GM12878 (cell line): ENCODE measurements at places on chromosomes 1 and 21. TPM values are rescaled to one million over a fixed set of nuclear protein-coding genes. Genes with fewer than 3 reads are reported as not detected.

NKAIN1 gene
- polyA plus RNA-seq, result not detected in 2 replicates

AMY1B gene
- polyA plus RNA-seq, result not detected in 2 replicates

AHDC1 gene
- polyA plus RNA-seq, result 1.4 and 2.3 TPM in 2 replicates

ZNF648 gene
- not detected in 2 replicates for polyA plus RNA-seq

SERINC2 gene
- 0.56 and 0.88 TPM in 2 replicates for polyA plus RNA-seq

IL22RA1 gene
- polyA plus RNA-seq, result not detected in 2 replicates

DHRS3 gene
- polyA plus RNA-seq, result 1.0 and 1.3 TPM in 2 replicates

TRIM45 gene
- 0.41 and 0.60 TPM in 2 replicates for polyA plus RNA-seq

ALX3 gene
- not detected in 2 replicates for polyA plus RNA-seq

C8A gene
- not detected in 2 replicates for polyA plus RNA-seq

GNAT2 gene
- 0.37 and 0.46 TPM in 2 replicates for polyA plus RNA-seq

LRRC8B gene
- 6.4 and 7.2 TPM in 2 replicates for polyA plus RNA-seq

ARTN gene
- polyA plus RNA-seq, result 0.11 and 0.21 TPM in 2 replicates

SLC25A24 gene
- 20.6 and 22.3 TPM in 2 replicates for polyA plus RNA-seq

TCEA3 gene
- not detected in 2 replicates for polyA plus RNA-seq

HAPLN2 gene
- 0.24 TPM in 1 of 2 replicates, not detected in the other for polyA plus RNA-seq

AVPR1B gene
- not detected in 2 replicates for polyA plus RNA-seq

OXCT2 gene
- 0.32 and 0.60 TPM in 2 replicates for polyA plus RNA-seq

PADI3 gene
- polyA plus RNA-seq, result not detected in 2 replicates

MANEAL gene
- polyA plus RNA-seq, result 0.42 and 1.0 TPM in 2 replicates

WLS gene
- not detected in 2 replicates for polyA plus RNA-seq
